ENCODE measurements at places on chromosomes 7 and 10.

- no peak for DNase-seq
Measured at GRCh38 chr10:125201791-125202622, 41.6 kb upstream of the CTBP2 start.

GRCh38 chr10:6494936-6495592, 85.0 kb downstream of the PRKCQ start:
- no peak for DNase-seq

DNA sequence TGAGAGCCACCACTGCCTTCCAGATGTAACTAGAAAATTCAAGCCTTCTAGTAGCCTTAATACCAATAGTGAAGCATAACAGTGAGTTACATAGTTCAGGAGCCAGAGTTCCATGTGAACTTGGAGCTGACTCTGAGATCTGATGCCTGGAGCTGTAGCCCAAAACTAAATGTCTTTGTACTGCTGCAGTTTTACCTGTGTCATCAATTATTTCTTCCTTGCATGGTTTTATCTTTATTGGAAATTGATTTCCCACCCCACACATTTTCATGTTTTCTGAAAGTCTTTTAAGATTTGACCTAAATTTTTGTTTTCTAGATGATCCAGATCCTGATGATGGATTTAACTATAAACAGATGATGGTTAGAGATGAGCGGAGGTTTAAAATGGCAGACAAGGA, 17.0 kb downstream of the OPN1SW start:
- no peak for DNase-seq

DNA sequence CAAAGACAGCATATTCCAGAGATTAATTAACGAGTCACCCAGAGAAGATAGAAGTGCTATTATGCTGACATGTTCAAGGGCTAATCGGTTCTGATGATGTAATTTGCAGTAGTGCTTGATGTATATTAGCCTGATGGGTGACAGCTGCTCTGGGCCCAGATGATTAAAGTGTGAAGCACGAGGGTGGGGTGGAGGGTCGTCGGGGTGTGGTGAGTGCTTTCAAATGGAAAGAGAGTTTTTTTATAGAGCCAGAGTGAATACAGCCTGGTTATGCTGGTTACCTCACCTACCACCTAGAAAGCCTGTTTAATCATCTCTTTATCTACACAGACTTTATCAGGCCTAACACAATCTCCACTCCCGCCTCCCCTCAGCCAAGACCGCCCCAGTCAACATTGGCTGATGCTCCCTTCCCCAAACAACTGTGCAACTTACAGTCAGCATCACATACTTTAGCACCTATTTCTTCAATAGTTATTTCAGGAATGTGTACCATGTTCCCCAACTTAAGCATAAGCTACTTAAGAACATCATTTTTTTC, 11.5 kb upstream of the STN1 start:
- DNase-seq, result no peak

GRCh38 chr10:77571490-77571889, 66.1 kb downstream of the KCNMA1 start:
- no peak for DNase-seq

GRCh38 chr10:128125944-128126764, at the start of gene MKI67:
TSS of gene MKI67 (minus strand) at chr10:128126423. CDS start at chr10:128125667, 756 bp downstream.
- peak; percentile 76 for DNase-seq

GRCh38 chr7:74202841-74203556, 6.8 kb upstream of the LAT2 start:
- no peak for DNase-seq

DNA sequence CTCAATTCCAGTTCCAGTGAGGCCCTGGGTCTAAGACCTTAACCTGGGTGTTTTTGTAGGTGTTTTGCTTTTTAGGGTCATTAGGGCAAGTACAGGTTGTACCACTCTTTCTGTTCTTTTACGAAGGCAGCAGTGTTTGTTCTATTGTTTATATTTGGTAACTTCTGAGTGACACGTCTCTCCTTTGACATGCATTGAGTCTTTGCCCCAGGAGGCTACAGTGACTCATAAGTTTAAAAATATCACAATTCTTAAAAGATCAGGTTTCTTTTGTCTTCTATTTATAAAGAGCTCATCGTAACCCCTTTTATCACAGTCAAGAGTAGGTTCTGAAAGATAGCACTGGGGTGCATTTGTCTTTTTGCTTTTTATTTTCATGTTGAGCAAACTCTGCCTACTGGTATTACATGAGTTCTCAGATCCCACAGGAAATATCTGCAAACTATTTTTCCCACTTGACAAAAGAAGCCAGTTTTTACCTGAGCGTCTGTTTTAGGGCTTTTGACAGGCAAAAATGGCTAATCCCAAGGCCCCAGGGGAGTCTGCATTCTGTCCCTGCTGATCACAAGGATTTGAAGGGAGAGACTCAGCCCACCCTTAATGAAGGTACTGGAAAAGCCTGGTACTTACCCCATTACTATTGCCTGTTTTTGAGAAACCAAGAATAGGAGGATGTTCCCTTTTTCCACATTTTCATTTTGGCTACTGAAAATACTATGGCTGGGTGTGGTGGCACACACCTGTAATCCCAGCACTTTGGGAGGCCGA, 7.9 kb downstream of the NUDT13 start:
- no peak for DNase-seq

DNA sequence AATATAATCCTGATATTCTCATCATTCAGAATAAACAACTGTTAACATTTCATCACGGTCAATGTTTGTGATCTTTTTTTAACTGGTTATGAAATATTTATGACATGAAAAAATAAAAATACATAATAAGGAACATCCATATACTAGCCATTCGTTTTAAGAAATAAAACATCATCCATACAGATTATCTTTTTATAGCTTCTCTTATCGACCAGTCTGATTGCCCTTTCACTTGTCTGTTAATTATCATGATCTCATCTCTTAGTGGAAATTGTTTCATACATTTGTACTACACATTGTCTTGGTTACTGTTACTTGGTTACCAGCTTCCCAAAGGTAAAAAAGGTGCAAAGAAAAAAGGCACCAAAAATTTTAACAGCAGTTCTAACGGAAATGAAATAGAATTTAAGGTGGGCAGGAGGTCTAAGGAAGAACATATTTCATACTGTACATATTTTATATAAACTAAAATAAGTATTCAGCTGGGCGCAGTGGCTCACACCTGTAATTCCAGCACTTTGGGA, 8.4 kb downstream of the ARHGAP21 start:
- no peak for DNase-seq

DNA sequence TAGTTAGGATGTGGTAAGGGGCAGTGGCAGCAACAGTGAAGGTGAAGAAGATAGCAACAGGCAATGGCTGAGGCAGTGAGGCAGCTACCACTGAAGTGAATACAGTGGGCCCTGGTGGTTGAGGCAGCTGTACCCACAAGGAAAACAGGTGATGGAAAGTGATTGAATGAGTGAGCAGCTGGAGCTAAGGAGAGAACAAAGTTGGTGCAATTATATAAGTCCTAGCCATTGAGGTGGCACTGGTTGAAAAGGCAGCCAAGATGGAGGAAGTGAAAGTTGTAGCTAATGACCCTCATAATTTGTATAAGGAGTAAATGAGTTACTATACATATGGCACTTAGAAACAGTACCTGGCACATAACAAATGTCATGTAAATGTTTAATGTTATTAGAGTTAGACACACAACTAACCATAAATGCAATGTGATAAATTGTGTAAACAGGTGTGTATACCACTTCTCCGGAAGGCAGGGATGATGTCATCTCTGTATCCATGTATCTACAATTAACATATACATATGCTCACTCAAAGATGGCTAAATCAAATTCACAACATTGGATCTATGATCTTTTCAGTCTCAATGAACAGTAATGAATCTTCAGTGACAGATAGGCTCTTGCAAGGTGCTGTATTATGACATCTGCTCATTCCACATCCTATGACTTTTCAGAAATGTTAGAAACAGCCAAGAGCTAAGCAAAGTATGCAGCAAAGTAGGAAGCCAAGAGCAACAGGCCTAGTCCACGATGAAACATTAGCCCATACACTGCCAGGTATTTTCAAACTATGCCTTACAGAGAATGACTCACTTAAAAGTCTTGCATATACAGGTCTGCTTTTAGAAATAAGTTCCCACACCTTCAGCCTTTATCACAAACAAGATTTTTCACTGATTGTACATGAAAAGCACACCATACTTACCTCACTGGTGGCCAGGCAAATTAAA, 10.7 kb downstream of the XPNPEP1 start:
- no peak for DNase-seq

- no peak for DNase-seq
Measured at GRCh38 chr10:88783724-88784123, 18.8 kb upstream of the LIPM start.

DNA sequence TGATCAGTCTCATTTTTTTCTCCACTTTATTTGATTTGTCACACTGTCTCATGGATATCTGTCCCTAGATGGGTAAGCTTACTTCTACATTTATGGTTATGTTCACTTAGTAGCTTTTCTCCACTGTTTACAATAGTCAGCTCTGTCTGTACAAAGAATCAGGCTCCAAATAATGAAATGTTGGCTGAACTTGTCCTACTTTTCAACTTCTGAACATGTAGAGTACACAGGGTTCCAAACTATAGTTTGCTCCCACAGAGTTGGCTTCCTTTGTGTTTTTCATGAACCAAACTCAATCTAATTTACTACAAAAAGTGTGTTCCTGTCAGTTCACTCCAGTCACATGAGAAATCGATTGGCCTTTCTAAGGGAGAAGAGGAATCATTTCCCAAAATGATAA, 175.0 kb downstream of the CCDC71L start:
- DNase-seq, result no peak

GRCh38 chr10:48817141-48817540, 122.5 kb downstream of the LRRC18 start:
- no peak for DNase-seq

GRCh38 chr7:68800316-68800715, 798.0 kb upstream of the AUTS2 start:
- no peak for DNase-seq

DNA sequence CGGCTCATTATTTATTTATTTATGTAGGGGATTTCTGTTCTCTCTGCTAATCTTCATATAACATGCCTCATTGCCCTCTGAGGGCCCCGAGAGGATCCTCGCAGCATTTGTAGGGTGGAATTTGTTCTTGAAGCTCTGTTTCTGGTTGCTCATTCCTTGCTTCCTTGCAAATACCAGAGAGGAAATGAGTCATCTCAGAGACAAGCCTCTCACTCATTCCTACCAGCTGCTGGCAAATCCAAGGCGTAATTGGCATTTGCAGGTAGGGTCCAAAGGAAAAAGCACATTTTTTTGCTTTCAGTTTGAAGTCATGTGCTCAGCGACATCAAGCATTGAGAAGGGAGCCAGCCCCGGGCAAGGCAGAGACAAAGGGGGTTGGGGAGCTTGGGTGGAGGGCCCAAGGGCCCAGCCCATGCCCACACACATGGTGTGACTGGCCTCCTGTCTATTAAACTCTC, 501.6 kb downstream of the GALNT17 start:
- peak; percentile 76 for DNase-seq

DNA sequence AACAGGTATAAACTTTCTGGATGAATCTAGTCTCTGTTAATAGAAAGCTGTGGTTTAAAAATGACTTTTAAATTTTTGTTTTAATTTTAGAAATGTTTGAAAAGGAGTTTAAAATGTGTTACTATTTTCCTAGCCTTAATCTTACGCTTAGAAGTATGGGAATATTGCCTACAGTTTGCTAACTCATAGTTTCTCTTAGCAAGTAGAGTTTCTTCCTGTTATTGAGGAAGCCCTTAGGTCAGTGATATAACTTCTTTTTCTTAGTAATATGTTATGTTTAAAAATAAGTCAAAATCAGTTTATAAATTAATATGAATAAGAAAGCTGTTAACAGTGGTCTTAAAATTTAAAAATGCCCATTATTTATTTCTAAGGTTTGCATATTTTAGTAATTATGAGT, 3.1 kb downstream of the STARD3NL start:
- no peak for DNase-seq

DNA sequence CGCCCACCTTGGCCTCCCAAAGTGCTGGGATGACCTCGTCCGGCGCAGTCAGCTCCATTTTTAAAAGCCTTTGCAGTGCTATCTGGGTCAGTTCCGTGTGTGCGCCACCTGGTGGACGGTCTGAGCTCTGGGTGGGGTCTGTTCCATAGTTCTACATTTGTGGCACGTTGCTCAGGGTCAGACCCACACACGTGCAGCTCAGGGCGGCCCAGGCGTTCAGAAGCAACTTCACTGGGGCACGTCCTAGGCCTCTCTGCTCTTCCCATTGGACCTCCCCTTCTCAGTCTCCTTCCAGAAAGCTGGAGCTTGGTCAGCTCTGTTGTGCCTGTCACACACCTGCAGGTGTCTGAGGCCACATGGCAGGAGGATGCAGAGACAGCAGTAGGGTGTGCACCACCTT, 137.9 kb downstream of the DNAJB6 start:
- DNase-seq, result no peak

DNA sequence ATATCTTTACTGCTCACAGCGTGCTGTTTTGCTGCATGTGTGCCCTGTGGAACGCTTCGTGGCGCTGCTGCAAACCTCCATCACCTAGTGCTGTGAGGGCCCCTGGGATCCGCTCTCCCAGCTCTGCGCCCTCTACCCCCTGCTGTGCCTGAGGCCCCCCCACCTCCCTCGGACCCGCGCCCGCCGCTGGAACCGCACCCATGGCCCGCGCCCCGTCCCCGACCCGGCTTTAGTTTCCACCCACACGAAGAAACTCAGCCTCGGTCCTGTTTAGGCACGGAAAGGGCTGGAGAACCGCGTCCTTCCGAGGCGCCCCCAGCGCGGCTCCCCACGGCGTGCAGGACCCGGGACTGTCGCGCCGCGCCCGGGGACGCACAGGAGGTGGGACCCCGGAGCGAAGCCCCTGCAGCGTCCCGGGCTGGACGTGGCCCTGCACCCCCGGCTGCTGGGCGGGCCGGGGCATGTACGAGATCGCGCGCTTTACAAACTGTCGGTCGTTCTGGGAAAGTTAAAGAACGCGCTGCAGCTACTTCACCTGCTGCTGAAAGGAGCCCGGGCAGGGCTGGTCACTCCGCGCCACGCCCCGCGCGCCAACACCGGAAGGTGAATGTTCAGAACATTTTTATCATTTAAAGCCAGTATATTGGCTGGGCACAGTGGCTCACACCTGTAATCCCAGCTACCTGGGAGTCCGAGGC, 54.3 kb downstream of the BMS1 start:
- no peak for DNase-seq

DNA sequence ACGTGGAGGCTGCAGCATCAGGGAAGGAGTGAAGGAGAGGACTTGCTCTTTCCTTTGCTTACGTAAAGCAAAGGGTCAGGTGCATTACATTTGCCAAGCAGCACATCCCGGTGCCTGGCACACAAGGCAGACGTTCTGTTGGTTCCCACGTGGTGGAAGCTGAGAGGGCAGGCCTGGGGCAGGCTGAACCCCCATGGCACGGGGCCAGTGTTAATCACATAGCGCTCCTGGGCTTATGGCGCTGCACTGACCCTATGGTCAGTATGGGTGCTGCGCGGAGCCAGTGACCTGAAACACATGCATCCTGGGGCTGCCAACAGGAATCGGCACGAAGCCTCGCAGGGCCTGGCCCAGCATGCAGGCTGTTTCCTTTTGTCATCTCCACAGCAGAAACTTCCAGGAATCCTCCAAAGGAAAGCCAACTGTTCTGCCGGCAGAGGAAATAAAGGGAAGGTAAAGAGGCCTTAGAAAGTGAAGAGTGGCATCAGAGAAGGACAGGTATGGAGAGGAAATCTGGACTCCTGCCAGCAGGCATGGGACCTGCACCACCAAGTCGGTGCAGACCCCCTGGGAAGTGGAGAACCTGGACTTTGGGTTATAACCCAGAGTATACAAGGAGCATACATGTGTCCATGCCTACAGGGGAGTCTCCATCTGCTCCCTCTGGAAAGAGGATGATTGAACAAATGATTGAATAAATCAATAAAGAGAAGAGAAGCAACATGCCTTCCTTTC, 560.2 kb downstream of the TCERG1L start:
- no peak for DNase-seq
